GM12878 (cell line): ENCODE measurements at places on chromosomes 11 and 22.

DNA sequence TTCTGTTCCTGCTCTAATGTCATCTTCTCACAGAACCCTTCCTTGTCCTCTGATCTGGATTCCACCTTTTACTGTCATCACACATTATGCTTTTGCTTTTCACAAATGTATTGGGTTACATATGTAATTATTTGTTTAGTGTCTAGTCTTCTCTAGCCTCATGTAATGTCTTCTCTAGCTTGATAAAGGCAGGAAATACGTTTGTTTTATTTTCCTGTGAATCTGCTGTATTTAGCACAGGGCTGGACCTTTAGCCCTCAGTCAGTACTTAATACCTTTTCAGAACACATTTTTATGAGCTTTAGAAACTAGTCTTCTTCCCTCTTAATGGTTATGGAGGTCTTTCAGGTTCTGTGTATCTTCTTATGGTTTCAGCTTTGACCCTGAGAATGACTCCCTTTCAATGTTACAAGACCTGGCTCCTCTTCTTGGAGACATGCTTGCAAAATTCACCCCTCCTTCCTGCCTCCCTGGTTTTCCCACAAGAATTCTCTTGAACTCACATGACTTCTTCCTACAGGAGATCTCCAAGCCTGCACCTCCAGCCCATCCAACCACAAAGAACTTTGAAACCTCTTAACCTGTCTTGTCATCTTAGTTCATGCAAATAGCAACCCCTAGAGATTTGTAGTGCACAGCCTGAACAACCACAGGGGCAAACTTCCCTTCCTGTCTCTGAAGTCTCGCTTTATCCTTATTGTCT, 132.7 kb upstream of the DDI1 start:
- DNase-seq = no peak

DNA sequence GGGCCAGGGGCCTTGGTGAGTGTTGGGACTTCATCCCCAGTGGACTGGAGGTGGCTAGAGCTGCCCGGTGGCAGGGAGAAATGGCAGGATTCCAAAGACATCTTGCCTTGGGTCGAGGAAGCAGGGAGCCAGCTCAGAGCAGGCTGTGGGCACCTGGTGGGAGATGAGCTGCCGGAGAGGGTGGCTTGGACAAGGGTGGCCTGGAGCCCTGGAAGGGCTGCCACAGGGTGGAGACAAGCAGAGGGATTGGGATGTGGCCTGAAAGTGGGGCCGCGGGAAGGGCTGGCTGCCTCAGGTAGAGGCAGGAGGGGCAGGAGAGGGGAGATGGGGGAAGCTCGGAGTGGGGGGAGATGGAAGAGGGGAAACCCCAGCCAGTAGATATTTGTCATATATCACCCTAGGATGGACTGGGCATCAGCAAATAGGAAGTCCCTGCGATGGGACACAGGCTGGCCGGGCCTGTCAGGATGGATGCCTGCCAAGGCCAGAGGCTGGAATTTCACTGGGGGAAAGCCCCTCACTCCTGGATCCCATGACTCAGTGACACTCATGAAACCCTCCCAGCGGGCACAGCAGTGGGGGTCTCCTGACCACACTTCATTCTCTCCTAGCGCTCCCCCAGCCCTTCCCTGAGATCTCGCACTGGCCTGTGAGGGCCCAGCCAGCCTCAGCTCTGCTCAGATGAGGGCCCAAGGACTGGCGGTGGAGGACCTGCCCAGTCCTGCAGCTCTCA, 72.0 kb upstream of the SHISAL1 start:
- DNase-seq = no peak

DNA sequence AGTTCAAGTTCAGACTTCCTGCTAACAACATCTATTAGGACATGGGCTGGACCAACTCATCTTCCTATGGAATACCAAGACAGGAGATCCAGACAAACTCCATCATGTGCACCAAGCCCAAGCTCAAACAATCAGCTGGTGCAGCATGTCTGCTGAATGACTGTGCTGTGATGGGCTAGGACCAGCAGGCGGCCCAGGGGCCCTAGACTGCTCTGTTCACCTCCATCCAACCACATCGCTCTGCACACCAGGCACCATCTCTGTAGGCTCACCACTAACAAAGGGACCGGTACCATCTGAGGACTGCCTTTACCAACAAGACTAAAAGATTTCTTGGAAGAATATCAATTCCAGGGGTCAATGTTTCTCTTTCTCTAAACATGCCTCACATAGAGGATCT, 10.3 kb downstream of the BRD1 start:
- no peak for DNase-seq

- no peak for DNase-seq
These were observed 32.5 kb upstream of the APLNR start for GRCh38 chr11:57269571-57270021.

DNA sequence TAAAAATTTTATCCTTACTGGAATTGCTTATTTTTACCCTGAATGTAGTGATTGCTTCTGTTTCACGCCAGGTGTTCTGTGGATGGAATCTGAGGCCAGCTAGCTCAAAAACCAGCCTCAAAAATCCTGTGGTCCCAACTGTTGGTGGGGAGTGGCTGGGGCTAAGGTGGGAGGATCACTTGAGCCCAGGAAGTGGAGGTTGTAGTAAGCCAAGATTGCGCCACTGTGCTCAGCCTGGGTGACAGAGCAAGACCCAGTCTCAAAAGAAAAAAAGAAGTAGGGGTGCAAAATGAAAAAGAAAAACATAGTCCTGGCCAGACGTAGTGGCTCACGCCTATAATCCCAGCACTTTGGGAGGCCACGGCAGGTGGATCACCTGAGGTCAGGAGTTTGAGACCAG, 27.0 kb upstream of the SLC5A1 start:
- DNase-seq = no peak
